ENCODE measurements at places on chromosomes 2 and 18.

DNA sequence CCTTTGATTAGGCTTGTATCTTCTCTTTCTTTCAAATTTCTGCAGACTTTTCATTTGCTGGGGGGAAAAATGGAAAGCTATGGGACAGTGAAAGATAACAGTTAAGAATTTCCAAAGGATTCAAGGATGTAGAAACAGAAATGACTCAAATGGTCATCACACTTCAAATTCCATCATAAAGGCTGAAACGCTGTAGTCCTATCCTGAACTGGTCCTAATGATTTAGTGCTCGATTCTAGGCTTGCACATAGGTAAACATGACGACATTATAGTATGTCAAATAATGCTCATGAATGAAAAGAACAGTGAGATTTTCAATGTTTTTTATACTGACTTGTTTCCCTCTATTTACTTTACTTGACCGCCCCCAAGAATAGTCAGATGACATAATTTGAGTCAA, 15.7 kb upstream of the MMADHC start:
- DNase-seq, result no peak

GRCh38 chr18:74081966-74082741, 65.5 kb downstream of the FBXO15 start:
- DNase-seq, result peak; percentile 61

DNA sequence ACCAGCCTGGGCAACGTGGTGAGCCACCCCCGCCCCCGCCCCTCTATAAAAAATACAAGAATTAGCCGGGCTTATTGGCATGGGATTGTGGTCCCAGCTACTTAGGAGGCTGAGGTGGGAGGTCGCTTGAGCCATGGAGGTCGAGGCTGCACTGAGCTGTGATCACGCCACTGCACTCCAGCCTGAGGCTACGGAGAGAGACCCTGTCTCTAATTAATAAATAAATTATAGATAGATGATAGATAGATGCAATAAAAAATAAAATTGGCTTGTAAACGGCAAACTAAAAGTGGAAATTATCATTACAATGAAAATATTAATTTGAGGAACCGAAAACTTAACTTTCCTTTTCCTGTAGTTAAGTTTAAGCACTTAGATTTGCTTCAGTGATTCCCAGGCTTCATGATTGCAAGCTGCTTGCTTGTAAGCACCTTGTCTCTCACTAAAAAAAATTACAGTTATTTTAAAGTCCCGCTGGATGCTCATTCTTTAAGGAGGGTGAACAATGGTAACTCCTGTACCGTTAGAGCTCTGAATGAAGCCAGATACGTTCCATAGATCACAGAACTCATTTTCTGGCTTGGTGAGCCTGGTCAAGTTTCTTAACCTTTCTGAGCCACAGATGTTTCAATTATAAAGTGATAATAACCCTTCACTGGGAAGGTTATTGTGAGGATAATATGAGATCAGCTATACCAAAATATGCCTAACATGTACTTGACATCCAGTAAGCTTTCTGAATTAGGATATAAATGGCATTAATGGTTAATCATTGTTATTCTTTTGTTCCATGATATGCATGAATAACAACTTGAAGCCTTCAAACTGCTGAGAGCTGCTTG, 9.3 kb upstream of the NARS1 start:
- peak; percentile 55 for DNase-seq

GRCh38 chr18:49444581-49444980, 15.9 kb downstream of the DYM start:
- DNase-seq, result no peak

DNA sequence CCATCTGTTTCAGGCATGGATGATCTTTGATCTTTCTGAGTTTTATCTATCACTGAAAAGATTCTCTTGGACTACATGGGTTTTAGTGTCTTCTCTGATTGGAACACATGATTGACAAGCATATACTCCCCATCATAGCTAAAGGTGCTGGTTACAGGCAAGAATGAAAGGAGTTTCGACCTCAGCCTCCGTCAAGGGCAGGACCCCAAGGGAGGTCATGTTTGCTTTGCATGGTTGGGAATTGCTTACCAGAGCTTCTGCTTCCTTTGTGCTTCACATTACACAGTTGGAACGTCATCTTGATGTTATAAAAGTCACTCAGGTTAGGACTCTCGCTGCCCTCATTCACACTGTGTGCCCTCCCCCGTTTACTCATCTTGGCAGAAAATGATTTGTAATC, 287.7 kb downstream of the PIK3C3 start:
- no peak for DNase-seq

GRCh38 chr2:48725696-48726494, 29.6 kb downstream of the LHCGR start:
- DNase-seq, result no peak

GRCh38 chr18:2990956-2991640, 21.8 kb downstream of the LPIN2 start:
- no peak for DNase-seq
